Thoracic aorta (tissue), 2 donors: ENCODE measurements at places on chromosomes 3 and 15. TPM values are rescaled to one million over a fixed set of nuclear protein-coding genes. Genes with fewer than 3 reads are reported as not detected.

DNA sequence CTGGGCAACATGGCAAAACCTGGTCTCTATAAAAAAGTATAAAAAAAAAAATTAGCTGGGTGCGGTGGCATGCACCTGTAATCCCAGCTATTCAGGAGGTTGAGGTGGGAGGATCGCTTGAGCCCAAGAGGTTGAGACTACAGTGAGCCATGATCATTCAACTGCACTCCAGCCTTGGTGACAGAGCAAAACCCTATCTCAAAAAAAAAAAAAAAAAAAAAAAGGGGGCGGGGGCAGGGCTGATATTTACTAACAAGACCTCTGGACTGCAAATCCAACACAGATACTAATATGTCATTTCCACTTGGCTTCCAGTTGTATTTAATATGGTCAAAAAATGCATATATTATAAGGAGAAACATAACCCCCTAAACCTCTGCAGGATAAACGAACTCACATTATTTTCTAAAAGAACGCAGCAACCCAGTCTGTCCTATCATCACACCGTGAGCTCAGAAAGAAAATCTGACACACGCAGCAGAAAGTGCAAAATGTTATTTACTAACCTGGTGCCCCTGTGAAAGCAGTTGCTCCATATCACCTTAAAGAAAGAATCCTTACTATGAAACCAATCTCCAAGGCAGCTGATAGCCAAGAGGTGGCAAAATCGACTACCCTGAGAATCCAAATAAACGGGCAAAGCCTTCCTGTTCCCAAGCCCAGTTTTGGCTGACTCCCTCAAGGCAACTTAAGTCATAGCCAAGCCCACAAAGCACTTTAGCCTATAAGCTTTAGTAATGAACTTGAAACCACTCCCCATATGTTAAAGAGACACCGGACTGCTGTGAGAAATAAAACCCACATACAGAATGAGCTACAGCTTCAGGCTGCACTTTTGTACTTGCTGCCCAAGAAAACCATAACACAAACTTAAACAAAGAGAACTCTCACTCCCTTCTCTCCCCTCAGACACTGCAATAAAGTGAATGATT, 39.3 kb downstream of the PLD1 start:
- no peak for DNase-seq
- peaks cover 37% of the 10 kb centered on the region for H3K4me1 ChIP-seq

- H3K4me3 ChIP-seq: no peak overlapping the region
- no peak overlapping the region for H3K27ac ChIP-seq
- H3K4me1 ChIP-seq: no peaks in the 10 kb centered on the region
- no peak for DNase-seq
- H3K27me3 ChIP-seq: no peaks in the 10 kb centered on the region
Measured at GRCh38 chr3:135633078-135633477, 332.4 kb upstream of the PPP2R3A start.

GRCh38 chr3:64502284-64502683, 185.5 kb downstream of the ADAMTS9 start:
- no peaks in the 10 kb centered on the region for H3K36me3 ChIP-seq
- H3K4me3 ChIP-seq: no peak overlapping the region
- no peak overlapping the region for H3K27ac ChIP-seq
- H3K27me3 ChIP-seq: no peaks in the 10 kb centered on the region
- H3K4me1 ChIP-seq: no peaks in the 10 kb centered on the region

DNA sequence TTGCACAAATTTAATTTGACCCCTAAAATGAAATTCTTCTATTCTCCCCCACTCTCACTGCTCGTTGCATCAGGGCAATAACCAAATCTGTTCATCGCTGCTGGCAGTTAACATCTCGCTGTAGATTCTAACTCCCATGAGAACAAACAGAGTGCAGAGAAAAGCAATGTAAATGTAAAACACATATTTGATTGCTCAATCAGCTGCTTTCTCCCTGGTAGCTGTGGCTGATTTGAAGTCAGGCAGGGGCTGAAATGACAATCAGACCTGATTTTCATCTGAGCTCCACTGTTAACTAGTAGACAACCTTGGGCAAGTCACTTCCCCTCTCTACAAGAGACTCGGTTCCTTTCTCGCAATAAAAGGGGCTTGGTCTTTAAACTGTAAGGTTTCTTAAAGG, 119.8 kb upstream of the CPNE4 start:
- H3K27ac ChIP-seq: no peak overlapping the region
- no peak overlapping the region for H3K4me3 ChIP-seq
- no peak for DNase-seq
- no peaks in the 10 kb centered on the region for H3K4me1 ChIP-seq

DNA sequence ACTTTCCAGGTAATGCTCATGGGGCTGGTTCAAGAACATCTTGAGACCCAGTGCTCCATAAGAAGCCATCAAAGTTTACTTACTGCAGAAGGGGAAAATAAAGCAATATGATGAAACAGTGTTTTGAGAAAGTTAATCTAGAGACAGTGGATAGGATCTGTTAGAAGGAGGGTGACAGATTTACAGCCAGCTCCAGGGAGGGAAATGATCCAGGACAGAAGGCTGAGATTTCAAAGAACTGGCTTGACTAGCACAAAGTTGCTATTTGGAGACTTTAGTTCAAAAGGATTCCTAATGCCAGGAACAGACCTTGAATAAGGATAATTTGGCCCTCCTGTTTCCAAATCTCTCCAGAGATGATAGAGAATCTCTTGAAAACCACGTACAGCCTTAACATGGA, 166.5 kb upstream of the NECTIN3 start:
- H3K4me1 ChIP-seq: no peaks in the 10 kb centered on the region
- H3K4me3 ChIP-seq: no peak overlapping the region
- no peak for DNase-seq
- H3K36me3 ChIP-seq: no peaks in the 10 kb centered on the region

- no peak for DNase-seq
- peaks cover 14% of the 10 kb centered on the region for H3K4me1 ChIP-seq
- peaks cover 16% of the 10 kb centered on the region for H3K36me3 ChIP-seq
- peak overlapping the region; percentile 97 for H3K27ac ChIP-seq
Measured at GRCh38 chr15:101652786-101653430, 727 bp upstream of the TM2D3 start.

DNA sequence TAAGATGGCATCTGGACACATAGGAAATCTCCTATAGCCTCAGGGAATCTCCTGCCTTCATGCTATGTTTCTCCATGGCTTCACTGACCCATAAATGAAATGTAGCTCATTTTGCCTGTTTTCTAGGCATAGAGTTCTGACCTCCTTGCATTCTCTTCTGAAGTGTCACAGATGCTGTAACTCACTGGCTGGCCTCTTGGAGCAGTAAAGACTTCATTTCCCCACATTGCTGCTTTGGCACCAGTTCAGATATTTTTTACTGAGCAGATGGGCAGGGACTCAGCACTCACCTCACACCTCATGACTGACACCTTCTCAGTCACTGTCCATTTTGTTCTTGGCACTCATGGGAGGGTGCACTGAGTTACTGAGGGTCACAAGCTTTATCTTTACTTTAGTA, 286.7 kb upstream of the TGFBR2 start:
- no peaks in the 10 kb centered on the region for H3K4me1 ChIP-seq
- H3K36me3 ChIP-seq: no peaks in the 10 kb centered on the region
- no peak overlapping the region for H3K27ac ChIP-seq
- H3K27me3 ChIP-seq: no peaks in the 10 kb centered on the region
- no peak overlapping the region for H3K4me3 ChIP-seq
- DNase-seq: no peak

- no peak overlapping the region for H3K4me3 ChIP-seq
- no peaks in the 10 kb centered on the region for H3K36me3 ChIP-seq
- H3K27me3 ChIP-seq: peaks cover 5% of the 10 kb centered on the region
- H3K27ac ChIP-seq: no peak overlapping the region
Measured at GRCh38 chr3:54240-54639, 142.3 kb upstream of the CHL1 start.

- no peaks in the 10 kb centered on the region for H3K27me3 ChIP-seq
- DNase-seq: no peak
- H3K4me1 ChIP-seq: no peaks in the 10 kb centered on the region
Measured at GRCh38 chr15:67723294-67724024, 101.8 kb upstream of the SKOR1 start.

GRCh38 chr3:117105686-117106085, 396.1 kb downstream of the TUSC7 start:
- no peaks in the 10 kb centered on the region for H3K36me3 ChIP-seq
- no peak overlapping the region for H3K27ac ChIP-seq
- DNase-seq: no peak

DNA sequence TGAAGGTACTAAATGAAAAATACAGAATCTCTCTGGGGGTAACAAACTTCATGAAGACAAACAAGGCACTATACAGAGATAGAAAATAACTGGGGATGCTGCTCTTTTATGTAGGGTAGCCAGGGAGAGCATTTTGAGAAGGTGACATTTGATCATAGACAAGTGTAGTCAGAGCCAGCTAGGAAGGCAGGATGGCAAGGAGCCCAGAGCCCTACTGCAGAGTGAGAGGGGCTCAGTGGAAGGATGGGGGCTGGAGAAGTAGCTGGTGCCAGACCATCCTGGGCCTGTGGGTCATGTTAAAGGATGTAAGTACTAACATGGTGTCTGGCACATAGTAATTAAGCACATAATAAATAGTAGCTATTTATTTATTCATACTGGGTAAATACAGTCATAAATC, 133.6 kb downstream of the MEIS2 start:
- H3K4me1 ChIP-seq: no peaks in the 10 kb centered on the region
- H3K27ac ChIP-seq: no peak overlapping the region
- no peak for DNase-seq

- H3K27me3 ChIP-seq: no peaks in the 10 kb centered on the region
- no peak for DNase-seq
- H3K4me1 ChIP-seq: no peaks in the 10 kb centered on the region
- no peak overlapping the region for H3K27ac ChIP-seq
- H3K4me3 ChIP-seq: no peak overlapping the region
Measured at GRCh38 chr3:183218826-183219225, 34.2 kb upstream of the B3GNT5 start.

Gene GOLGA8S
- 0.14 TPM for total RNA-seq

Gene MST1R
- 3.7 TPM for total RNA-seq

Gene RAB43
- 26.4 TPM for total RNA-seq

Gene DUOXA2
- not detected for total RNA-seq

Gene ACTRT3
- total RNA-seq: 2.7 TPM
